ENCODE measurements at places on chromosomes 3 and 15.
A peak's percentile ranks its signal among the peaks of the same experiment; 100 is the strongest.

DNA sequence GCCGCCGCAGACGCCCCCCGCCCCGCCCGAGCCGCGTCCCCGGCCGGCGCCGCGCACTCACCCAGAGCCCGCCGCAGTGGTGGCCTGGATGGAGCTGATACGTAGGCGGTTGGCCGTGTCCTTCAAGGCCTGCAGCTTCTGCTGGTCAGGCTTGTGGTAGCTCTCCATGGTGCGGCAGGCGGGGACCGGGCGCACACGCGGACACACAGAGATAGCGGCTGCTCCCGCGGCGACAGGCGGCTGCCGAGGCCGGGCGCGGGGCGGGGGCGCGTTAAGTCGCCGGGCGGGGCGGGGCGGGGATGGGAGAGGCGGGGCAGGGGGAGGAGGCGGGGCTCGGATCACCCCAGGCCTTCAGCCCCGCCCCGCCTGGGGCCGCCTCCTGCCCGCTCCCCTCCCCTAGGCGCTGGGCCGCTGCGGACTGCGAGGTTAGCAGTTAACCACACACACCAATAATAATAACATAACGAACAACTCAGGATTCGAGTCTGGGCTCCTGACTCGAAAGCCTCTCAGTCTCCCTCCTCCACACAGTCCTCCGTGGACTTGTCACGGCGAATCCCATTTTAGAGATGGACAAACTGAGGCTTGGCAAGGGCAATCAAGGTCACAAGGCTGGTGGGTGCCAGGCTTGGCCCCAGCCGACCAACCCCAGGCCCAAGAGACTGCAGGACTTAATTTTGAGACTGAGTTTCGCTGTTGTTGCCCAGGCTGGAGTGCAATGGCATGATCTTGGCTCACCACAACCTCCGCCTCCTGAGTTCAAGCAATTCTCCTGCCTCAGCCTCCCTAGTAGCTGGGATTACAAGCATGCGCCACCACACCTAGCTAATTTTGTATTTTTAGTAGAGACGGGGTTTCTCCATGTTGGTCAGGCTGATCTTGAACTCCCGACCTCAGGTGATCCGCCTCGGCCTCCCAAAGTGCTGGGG lies at the start of gene TKT:
Gene TKT (minus strand): TSS at position 248 of the 929 bp plus-strand sequence. CDS start 80 bp downstream, at position 168.
- DNase-seq: peak; percentile 48

GRCh38 chr3:160001148-160001760 lies 12.6 kb downstream of the IL12A start:
- DNase-seq: no peak

- DNase-seq: no peak
These were observed 2.7 kb downstream of the PRKCD start for GRCh38 chr3:53163444-53164387.

DNA sequence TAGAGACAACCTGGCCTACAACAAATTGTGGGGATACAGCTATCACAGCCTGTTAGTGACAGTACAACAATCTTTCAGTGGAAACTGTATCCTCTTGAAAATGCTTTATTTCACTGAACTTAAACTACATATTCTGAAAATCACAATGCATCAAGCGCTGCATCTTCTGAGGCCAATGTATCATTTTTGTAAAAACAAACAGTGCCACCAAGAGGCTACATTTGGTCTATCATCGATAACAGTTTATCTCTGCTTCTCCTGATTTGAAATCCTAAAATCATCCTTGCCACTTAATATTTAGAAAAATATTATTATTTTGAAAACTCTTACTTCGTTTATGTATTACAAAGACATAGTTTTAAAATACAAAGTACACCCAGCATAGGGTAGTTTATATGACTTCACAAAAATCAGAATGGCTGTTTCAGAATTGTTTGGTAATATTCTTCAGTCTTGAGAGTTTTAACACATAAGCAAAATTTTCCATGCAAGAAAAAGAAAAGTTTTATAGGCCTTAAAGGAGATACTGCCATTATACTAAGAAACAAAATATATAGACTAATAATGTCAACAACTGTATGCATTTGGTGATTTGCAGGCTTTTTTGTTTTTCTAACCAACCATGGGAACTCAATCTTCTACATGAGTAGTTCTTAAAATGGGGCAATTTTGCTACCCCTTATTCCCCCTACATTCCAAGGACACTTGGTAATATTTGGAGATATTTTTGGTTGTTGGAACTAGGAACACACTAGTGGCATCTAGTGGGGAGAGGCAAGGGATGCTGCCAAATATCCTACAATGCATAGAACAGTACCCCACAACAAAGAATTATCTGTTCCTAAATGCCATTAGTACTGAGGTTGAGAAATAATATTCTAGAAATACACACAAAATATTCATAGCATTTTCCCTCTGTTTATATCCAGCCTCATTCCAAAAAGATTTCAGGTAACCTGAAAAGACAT lies 42.3 kb downstream of the WDR72 start:
- DNase-seq: no peak

DNA sequence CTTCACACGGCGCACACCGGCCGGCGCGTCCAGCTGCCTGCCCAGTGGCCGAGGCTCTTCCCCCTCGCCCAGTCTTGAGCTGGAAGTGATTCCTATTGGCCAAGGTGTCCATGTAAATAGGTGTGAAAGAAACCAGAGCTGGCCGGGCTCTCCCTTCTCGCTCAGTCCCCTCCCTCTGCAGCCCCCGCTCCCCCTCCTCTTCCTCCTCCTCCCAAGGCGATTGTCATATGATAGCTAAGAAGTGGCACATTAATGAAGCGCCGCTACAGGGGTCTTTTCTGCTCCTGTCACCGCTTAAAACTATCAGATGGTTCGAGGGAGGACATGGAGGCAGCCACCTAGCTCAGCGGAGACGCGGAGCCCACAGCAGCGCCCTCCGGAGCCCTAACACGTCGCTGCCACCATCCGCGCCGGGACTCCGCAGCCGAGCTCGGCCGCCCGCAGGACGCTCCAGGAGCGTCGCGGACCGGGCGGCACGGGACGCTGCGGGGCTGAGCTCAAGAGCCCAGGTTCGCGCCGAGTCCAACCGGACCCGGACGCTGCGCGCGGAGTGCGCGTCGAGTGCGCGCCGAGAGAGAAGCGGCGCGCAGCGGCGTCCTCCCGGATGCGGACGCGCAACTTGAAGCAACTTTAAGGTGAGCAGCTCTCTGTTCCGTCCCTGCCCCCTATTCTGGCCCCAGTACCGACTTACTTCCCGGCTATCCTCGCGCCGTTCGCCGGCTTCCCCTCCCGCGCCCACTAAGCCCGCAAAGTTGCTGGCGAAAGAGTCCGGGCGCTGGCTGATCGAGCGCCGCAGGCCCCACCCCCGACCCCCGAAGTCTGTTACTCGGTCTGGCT lies at the start of gene FOXB1:
Gene FOXB1 (plus strand): TSS at position 303 of the 837 bp plus-strand sequence. CDS start 653 bp downstream, outside the sequence.
- no peak for DNase-seq

- DNase-seq: no peak
These were observed 290.6 kb downstream of the ROBO1 start for GRCh38 chr3:79477242-79477641.

DNA sequence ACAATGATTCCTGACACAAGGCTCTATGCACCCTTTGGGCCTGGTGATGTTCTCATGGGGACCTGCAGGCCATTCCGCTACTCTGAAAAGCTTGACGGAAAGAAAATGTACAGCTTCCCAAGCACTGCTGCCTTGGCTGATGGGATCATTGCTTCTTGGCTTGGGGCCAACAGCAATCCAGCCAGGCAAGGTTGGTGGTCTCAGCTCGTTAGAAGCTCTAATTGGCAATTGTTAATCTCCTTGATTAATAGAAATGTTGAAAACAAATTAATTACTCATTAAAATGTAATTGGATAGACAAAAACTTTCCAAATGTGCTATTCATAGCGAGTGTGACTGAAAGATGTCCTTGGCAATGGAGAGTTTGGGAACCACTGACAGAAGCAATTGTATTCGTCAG lies 16.3 kb upstream of the MYZAP start:
- no peak for DNase-seq

DNA sequence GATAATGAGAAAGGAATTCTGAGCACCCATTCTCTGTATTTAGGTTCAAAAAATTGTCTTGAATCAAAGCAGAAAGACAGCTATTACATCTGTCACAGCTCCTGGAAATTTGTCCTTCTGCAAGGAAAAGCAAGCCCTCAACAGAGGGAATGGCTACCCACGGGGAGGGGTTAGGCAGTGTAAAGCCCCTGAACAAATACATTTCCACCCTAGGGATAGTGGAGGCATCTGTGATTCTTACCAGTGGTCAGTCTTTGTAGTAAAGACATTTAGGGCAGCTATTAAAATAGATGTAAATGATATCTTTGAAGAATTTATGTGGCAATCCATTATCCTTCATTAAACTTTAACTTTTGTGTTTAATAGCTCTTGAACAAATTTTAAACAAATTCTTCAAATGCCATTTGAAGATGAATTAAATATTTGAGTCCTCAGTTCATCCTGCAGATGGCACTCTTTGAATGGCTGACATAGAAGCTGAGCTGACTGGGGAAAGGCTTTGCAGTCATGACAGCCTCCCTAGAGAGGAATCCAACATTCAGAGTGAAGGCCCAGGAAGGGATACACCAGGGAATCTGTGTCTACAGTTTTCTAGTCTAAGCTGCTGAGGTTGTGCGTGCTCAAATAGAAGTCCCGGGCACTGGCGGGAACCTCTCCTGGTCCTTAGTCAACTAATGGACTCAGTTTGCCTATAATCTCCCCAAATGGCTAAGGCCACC lies 359.7 kb upstream of the ROPN1 start:
- peak; percentile 67 for DNase-seq

DNA sequence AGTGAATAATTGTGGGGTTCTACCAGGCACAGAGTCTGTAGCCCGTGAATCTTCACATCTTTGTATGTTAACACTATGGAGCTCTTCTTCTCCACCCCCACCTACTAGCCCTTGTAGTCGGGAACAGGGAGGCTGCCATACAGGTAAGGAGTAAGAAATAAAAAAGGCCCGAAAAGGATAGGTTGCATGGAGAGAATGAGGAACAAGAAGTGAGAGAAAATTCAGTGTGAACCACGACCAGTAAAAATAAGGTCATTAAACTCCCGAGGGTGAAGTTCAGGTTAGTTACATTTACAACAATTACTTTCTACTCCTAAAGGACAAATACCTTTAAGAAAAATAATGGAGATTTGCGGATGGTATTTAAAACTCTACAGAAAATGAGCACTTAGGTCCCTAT lies 53.3 kb downstream of the OSBPL10 start:
- DNase-seq: no peak

DNA sequence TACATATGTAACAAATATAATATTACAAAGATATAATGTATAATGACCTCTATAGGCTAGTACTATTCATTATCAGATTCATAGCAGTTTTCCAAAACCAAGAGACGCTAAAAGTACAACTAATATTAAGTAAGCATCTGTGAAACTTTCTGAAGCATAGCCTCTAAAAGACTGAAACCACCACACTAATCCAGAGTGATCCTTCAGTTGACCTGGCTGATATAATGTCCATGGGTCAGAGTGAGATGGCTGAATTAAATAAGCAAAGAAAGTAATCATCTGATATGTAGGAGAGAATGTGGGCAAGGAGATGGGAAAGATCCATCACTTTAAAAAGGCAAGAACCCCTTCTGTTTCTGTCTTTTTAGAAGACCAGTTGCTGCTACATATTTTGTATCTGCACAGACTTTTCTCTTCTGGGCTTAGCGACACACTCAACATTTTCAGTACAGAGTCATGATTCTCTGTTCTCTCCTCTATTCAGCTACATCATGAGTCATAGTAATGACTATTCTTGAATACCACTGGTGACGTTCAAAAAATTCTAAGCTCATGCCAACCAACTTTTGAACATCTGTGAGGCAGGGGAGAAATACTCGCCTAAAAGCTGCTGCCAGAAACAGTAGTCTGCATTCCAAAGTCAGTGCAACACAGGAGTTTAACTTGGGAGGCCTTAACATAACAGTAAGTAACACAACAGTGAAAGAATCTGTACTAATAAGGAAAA lies 149.6 kb downstream of the MAGI1 start:
- DNase-seq: peak; percentile 67

DNA sequence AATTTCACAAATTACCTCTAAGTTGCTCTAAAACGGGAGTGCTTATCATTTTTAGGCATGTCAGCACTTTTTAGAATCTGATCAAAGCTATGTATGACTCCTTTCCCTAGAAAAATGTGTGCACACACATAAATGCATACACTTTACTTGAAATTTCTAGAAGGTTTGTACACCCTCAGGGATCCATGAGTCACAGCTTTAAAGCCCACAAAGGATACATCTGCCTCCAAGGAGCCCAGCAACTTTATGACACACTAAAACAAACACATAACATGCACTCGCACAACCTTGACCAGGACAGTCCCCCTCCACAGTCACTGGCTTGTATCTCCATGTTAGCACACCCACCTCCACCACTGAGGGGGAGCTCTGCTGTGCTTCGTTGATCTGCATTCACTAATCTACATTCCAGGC lies 722.0 kb upstream of the CFAP20DC start:
- peak; percentile 40 for DNase-seq

GRCh38 chr3:63047068-63047467 lies 171.9 kb upstream of the CADPS start:
- DNase-seq: no peak

DNA sequence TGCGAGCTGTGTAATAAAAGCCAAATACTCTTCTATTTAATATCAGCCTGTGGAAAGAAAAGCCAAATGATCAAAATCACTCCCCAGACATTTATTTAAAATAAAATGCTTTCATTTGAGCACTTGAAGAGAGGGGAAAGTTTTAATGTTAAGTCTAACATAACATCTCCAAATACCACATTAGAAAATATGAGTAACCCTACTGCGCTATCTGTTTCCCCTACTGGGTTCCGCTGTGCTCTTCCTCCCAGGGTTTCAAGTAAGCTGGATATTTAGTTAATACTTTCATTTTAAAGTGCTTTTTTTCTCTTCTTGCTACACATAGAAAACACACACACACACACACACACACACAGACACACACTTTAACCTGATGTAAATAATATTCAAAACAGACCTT lies 6.7 kb upstream of the VGLL4 start:
- DNase-seq: no peak

GRCh38 chr15:25240461-25241021 lies 198.3 kb downstream of the UBE3A start:
- no peak for DNase-seq

GRCh38 chr3:18562364-18563154 lies 137.4 kb upstream of the SATB1 start:
- DNase-seq: no peak

DNA sequence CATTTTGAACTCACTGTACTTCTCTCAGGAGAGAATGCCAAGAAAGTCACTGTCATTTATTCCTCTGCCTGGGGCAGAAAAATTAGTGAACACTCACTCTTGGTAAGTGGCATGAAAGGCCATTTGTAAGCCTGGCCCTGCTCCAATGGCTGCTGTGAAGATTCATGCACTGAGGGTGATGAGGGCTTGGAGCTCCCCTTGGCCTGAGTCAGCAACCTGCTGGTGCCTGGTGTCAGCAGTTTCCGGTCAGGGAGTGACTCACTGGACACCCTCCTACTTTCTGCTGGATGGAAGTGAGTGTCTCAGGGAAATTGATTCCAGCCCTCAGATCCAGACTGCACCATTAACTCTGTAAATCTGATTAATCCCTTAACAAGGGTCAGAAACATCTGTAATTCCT lies 37.6 kb downstream of the TRA2B start:
- DNase-seq: peak; percentile 82

GRCh38 chr3:38167591-38167990 lies 2.3 kb downstream of the OXSR1 start:
- DNase-seq: no peak

GRCh38 chr15:97963779-97964178 lies 3.3 kb downstream of the ARRDC4 start:
- DNase-seq: no peak

All from amniotic stem cell (primary cell).